Glomerular endothelial cell (primary cell): ENCODE measurements at places on chromosomes 3 and 15. TPM values are rescaled to one million over a fixed set of nuclear protein-coding genes. Genes with fewer than 3 reads are reported as not detected.

STIMATE gene
- 14.0 and 28.5 TPM in 2 replicates for total RNA-seq

TMEM207 gene
- not detected in 2 replicates for total RNA-seq

FHIT gene
- 0.48 and 8.1 TPM in 2 replicates for total RNA-seq

FBXO40 gene
- not detected in 2 replicates for total RNA-seq

ICE2 gene
- 37.6 and 41.8 TPM in 2 replicates for total RNA-seq

HESX1 gene
- 0.58 and 1.0 TPM in 2 replicates for total RNA-seq

CCDC33 gene
- total RNA-seq: not detected in 2 replicates

ZNF592 gene
- 11.5 and 16.7 TPM in 2 replicates for total RNA-seq

ISLR gene
- total RNA-seq: 0.39 and 0.47 TPM in 2 replicates

PRICKLE2 gene
- total RNA-seq: 3.1 and 7.4 TPM in 2 replicates

ASB14 gene
- not detected in 2 replicates for total RNA-seq

CCR1 gene
- total RNA-seq: not detected in 2 replicates

SLC7A14 gene
- 0.70 and 3.4 TPM in 2 replicates for total RNA-seq

PRR20G gene
- total RNA-seq: not detected in 2 replicates

TGM5 gene
- not detected in 2 replicates for total RNA-seq

GABRB3 gene
- 0.05 TPM in 1 of 2 replicates, not detected in the other for total RNA-seq

P2RY14 gene
- total RNA-seq: not detected in 2 replicates

BUB1B gene
- 14.0 and 15.2 TPM in 2 replicates for total RNA-seq

STRIT1 gene
- not detected in 2 replicates for total RNA-seq

C3orf22 gene
- total RNA-seq: not detected in 2 replicates

KIF15 gene
- total RNA-seq: 0.92 and 3.7 TPM in 2 replicates

NGRN gene
- total RNA-seq: 52.7 and 64.9 TPM in 2 replicates

FANCD2OS gene
- not detected in 2 replicates for total RNA-seq

GPR149 gene
- total RNA-seq: not detected in 2 replicates

CHRM5 gene
- not detected in 2 replicates for total RNA-seq

PIERCE2 gene
- 0.29 and 2.0 TPM in 2 replicates for total RNA-seq

SCG3 gene
- 0.05 TPM in 1 of 2 replicates, not detected in the other for total RNA-seq

CLDN18 gene
- not detected in 2 replicates for total RNA-seq

GABRA5 gene
- total RNA-seq: not detected in 2 replicates

TMCC1 gene
- 23.8 and 35.2 TPM in 2 replicates for total RNA-seq

TTLL13 gene
- not detected in 2 replicates for total RNA-seq

VGLL4 gene
- 68.1 and 86.9 TPM in 2 replicates for total RNA-seq

SLC22A13 gene
- not detected in 2 replicates for total RNA-seq

REC114 gene
- not detected in 2 replicates for total RNA-seq

ASTE1 gene
- 2.1 and 7.7 TPM in 2 replicates for total RNA-seq

SPSB4 gene
- total RNA-seq: 0.53 TPM in 1 of 2 replicates, not detected in the other

NDUFB5 gene
- total RNA-seq: 79.6 and 119 TPM in 2 replicates

ZNF80 gene
- not detected in 2 replicates for total RNA-seq

SLC28A2 gene
- total RNA-seq: not detected in 2 replicates

MUC4 gene
- 0.12 TPM in 1 of 2 replicates, not detected in the other for total RNA-seq

MME gene
- 11.6 and 25.1 TPM in 2 replicates for total RNA-seq

IDH2 gene
- total RNA-seq: 88.2 and 116 TPM in 2 replicates

CLEC3B gene
- not detected in 2 replicates for total RNA-seq

TXNRD3 gene
- 5.4 and 5.6 TPM in 2 replicates for total RNA-seq

C15orf61 gene
- total RNA-seq: 3.4 and 3.9 TPM in 2 replicates

QRICH1 gene
- 73.8 and 205 TPM in 2 replicates for total RNA-seq

TRPM1 gene
- not detected in 2 replicates for total RNA-seq

EXD1 gene
- 0.53 TPM in 1 of 2 replicates, not detected in the other for total RNA-seq

GNAT1 gene
- not detected in 2 replicates for total RNA-seq

NR1I2 gene
- total RNA-seq: not detected in 2 replicates

MED12L gene
- 0.05 and 0.29 TPM in 2 replicates for total RNA-seq

LRRC31 gene
- not detected in 2 replicates for total RNA-seq

BCL2A1 gene
- total RNA-seq: not detected in 2 replicates

DPPA2 gene
- not detected in 2 replicates for total RNA-seq
